Activated CD8-positive, alpha-beta memory T cell treated with anti-CD3 and anti-CD28 coated beads, Interleukin-2, amount 50 U/mL, for 4 hours (primary cell): ENCODE measurements at places on chromosomes 2 and 18.

- DNase-seq: no peak
These were observed 79.7 kb downstream of the ARHGEF4 start for GRCh38 chr2:130916438-130916705.

- no peak for DNase-seq
These were observed 291.1 kb downstream of the ARHGAP15 start for GRCh38 chr2:143420313-143420712.

DNA sequence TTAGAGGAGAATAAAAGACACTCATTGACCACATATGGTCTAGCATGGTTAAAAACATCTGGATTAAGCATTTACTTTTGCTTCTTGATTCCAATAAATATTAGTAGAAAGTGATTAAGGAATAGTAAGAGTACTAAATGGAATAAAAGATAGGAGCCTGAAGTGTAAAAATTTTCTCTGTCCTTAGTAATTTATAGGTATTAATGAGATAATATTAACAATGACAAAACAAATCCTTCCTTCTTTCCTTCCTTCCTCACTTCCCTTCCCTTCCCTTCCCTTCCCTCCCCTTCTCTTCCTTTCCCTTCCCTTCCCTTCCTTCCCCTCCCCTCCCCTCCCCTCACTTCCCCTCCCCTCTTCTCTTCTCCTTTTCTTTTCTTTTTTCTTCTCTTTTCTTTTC is 797.5 kb upstream of the NRXN1 start:
- DNase-seq: no peak

- DNase-seq: peak; percentile 43
These were observed 2.2 kb downstream of the TGIF1 start for GRCh38 chr18:3451989-3452749.

- no peak for DNase-seq
These were observed 43.5 kb downstream of the ASAP2 start for GRCh38 chr2:9250091-9250490.

DNA sequence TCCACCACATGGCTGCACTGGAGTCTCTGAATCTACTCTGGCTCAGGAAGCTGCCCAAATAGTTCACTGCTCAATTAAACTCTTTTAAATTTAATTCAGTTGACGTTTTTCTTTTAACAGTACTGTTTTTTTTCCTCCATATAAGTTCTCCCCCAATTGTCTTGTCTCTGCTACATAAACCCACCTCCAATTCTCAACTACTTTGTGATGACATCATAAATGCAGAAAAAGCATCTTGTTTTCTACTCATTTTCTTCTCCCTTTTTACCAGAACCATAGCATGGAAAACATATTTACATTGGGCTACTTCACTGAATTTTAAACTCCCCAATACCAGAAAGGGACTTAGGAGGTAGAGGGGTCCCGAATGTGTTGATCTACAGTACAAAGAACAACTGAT is 270.4 kb downstream of the GPD2 start:
- DNase-seq: no peak
